GOT3 (cell line): ENCODE measurements at places on chromosomes 6 and 20.

DNA sequence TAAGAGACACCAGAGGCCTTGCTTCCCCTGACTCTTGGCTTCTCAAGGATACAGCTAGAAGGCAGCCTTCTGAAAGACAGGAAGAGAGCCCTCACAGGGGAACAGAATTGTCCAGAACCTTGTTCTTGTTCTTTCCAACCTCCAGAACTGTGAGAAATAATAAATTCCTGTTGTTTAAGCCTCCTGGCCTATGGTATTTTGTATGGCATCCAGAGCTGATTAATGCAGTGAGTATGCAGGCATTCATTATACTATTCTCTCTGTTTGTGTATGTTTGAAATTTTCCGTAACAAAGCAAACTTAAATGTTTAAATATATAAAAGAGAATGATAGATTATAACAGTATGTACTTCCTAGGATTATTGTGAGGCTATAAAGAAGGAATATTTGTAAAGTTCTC, 903.4 kb upstream of the FLRT3 start:
- no peak for DNase-seq

GRCh38 chr6:32954986-32955802, 2.3 kb upstream of the HLA-DMA start:
- DNase-seq, result no peak

DNA sequence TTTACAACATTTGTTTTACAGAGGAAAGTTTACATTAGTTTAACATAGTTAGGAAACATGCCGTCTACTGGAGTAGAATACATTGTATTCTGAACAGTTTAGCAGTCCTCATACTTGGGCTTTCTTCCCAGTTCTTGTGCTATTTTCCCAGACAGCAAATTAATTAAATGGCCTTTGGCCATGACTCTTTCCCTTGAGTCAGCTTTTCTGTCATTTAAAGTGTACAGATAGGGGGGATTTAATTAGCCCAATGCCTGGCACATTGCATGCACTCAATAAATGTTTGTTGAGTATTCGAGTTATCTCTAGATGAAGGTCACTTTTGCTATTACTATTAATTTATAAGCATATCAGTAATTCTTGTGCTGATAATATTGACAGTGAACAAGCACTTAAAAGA, 1.6 kb downstream of the TMEM244 start:
- DNase-seq, result no peak

DNA sequence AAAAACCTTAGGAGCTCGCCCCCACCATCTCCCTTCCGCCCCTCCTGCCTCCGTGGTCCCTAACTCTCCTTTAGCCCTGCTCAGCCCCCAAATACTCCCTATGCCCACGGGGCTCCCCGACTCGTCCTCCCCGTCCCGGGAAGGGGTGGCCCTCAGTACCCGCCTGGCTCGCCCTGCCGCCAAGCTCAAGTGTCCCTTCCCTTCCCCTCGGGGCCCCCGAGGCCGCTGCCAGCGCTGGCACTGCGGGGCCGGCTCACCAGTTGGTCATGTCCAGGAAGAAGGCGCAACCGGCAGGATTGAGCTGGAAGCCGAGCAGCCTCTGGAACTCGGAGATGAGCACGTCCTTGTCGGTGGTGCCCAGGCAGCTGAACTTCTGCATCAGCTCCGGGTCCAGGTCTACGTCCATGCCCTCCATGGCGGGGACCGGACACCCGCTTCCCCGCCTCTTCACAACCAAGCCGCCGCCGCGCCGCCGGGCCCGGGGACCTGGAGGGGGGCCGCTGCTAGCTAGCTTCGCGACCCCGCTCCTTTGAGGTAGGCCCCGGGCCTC, 303 bp downstream of the ILRUN start:
- DNase-seq, result no peak

DNA sequence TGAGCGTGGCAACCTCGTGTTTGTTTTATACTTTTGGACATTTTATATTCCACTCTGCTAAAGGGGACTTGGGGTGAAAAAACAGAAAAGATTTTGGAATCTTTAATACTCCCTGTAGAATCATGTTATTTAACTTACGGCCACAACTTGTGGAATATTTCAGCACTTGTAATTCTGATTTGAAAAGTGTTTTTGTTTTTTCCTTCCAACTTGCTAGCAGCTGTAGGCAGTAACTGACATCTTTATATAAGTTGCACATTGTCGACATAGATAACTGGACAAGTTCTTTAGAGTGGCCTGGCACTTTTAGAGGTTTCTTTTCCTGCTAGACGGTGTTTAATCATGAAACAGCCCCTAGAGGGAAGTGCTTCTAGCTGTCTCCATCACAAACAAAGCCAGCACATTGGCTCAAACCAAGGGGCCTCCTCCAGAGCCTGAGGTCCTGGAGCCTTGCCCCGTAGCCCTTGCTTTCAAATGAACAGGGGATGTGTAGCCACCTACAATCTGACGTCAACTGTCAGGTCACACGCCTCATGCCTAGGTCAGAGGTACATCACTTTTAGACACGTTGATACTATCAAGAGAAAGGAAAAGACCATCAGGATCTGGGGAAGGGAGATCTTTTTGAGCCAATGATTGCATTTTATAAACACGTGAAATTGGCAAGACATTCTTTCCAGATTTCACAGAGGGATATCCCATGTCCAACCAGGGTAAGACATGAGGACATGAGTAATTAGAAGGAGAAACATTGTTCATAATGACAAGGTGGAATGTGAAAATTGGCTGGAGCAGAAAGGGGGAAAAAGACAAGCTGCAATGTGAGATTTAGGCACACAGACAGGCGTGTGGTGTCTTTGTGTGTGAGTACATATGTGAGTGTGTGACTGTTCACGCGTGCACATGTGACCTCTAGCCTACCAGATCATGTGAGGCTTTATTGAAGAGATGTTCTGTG, 92.1 kb downstream of the TXNDC5 start:
- DNase-seq, result no peak

DNA sequence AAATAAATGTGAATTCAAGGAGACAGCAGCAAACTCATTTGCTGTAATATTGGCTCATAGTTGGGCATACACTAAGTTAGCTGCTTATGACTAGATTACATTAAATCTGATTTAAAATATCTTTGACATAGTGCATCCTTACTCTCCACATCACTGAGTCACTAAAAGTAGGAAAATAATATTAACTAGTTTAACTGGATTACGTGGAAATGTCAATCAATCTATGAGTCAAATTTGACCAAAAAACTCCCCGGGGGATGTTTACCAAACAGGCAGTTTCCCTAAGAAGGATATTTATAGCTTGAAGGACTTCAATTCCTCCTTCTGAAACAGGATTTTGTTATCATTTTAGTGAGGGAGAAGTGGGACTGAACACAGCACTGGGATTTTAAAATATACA, 366.5 kb downstream of the ESR1 start:
- no peak for DNase-seq

DNA sequence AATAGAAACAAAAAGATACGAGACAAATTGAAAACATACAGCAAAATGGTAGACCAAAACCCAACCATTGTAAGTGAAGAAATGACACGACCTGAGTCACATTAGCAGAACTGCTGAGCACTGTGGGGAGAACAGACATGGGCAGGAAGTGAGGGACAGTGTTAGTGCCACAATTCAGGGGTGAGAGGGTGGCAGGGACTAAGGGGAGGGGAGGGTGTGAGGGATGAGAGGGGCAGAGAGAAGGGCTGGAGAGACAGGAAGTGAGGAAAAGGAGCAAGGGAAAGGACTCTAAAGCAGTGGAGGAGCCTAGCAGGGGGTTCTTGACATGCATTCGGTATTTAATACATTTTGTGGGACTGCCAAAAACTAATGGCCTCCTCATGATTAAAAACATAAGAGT, 45.0 kb upstream of the TRIM26 start:
- no peak for DNase-seq

GRCh38 chr6:158022749-158023596, 41.3 kb downstream of the SYNJ2 start:
- DNase-seq, result no peak

- no peak for DNase-seq
Observed at GRCh38 chr6:84801250-84801649, 36.9 kb upstream of the TBX18 start.

DNA sequence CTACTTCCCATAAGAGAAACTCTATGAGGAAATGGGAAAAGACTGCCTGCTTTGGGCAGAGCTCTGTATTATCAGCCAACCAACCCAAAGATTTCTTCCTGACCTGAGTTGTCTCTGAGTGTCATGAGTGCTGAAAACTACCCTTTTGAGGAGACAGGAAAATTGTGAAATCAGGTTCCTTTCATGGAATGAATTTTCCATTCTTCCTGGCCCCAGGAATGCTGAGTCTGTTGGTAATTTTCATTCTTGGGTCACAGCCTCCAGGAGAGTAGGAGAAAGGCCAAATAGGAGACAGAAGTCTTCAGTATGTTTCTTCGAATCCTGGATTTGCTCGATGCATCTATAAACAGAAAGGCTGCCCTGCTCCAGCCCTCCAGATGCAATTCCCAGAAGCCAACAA, 53.6 kb downstream of the SCML4 start:
- no peak for DNase-seq

DNA sequence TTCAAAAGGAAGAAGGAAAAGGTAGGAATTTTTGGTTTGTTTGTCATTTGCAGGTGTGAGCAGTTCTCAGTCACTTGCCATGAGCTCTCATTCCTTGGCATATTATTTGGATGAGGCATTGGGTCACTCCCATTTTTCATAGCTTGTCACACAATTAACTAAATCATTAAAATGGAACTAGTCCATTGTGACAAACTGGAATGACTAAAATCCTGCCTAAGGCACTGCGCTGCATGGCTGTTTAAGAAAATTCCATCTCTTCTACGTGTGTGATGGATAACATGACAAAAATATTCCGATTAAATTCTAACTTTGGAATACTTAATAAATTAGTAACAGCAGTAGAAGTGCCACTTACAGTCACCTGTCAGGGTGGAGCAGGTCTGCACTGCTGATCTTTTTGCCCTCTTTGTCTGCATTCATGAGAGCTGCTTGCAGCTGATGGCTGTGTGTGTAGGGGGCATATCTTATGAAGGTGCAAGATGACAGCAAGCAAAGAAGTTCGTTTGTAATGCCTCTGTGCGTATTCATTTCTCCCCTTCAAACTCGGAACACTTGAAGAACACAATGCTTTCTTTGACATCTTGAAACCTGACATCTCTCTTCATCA, 1292.6 kb upstream of the MAP3K7 start:
- DNase-seq, result no peak

DNA sequence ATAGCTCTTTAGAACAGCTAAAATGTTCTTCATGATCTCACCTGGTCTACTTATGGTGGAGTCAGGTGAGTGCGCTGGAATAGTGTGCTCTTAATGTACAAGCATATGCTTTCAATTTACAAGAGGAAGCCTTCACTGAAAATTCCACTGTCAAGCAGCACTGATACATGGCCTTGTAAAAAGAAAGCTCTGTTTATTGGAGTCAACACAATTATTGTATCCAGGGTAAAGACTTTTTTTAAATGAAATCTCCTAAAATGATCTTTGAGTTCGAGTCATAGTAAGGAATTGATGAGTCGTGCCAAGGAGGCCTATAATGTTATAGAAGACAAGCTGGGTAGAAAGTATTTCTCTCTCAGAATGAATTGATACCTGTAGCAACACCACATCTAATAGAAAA, 41.6 kb upstream of the CARMIL1 start:
- no peak for DNase-seq

DNA sequence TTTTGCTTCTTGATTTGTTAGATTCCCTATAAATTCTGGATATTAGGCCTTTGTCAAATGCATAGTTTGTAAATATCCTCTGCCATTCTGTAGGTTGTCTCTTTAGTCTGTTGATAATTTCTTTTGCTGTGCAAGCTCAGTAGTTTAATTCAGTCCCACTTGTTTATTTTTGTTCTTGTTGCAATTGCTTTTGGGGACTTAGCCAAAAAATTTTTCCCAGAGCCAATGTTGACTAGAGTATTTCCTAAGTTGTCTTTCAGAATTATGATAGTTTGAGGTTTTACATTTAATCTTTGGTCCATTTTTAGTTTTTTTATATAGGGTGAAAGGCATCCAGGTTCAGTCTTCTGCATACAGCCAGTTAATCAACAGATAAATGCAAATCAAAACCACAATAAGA, 96.0 kb downstream of the PRKN start:
- no peak for DNase-seq

DNA sequence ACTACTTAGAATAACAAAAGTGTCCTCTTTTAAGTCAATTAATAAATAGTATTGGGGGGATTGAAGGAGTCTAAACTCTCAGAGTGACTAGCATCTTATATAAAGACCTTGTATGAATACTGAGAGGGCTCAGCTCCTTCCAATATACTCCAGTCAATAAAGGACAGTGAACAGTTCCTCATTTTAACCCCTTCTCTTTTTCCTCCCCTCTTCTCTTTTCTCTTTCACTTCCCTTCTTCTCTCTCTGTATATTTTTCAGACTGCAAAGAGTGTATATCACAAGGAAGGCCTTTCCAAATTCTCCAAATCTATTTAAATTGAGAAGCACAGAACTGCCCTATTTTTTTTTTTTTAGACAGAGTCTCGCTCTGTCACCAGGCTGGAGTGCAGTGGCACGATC, 99.5 kb downstream of the CD164 start:
- DNase-seq, result no peak

DNA sequence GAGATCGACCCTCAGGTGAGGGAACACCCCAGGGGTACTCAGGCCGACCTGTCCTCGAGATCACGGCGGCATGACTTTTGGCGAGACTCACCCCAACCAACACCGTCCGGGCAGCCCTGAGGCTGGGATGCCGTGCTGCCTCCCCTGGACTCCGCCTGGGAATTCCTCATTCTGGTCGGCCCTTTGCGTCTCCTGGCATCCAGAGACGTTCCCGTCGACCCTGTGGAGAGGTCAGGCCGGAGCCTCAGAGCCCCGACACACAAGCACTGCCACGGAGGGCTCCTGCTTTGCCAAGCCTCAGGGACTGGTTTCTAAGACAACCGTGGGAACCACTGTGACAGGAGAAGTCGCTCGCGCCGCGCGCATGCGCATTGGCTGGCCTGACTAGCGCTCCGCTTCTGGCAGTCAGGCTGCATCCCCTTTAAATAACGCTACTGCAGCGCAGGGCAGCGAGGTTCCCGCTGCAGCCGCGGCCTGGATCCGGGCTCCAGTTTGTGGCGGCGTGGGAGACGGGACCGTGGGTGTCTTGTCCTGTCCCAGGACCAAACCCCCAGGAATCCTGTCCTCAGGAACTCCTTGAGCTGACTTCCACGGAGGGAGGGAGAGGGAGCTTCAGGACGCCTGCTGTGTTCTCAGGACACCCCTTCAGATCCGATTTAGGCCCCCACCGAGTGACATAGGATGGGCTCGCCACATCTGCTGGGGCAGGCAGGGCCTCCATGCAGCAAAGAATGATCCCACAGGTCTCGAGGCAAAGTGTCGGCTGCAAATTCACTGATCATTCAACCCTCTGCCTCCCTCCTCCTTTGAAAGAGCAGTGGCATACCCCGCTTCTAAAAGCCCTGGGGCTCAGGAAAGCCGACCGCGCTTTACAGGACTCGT, 163.2 kb upstream of the ZNF337 start:
- DNase-seq, result peak; percentile 66

- DNase-seq, result no peak
Observed at GRCh38 chr20:63092660-63093215, 86.0 kb upstream of the BHLHE23 start.

GRCh38 chr20:34553366-34553867, 5.1 kb upstream of the MAP1LC3A start:
- DNase-seq, result no peak
